ENCODE measurements at places on chromosomes 5 and 9. TPM values are rescaled to one million over a fixed set of nuclear protein-coding genes. Genes with fewer than 3 reads are reported as not detected.

- no peak for DNase-seq
Observed at GRCh38 chr5:175800656-175801081, 70.7 kb upstream of the CPLX2 start.

- no peak for DNase-seq
Observed at GRCh38 chr9:76502746-76503145, 43.8 kb downstream of the GCNT1 start.

DNA sequence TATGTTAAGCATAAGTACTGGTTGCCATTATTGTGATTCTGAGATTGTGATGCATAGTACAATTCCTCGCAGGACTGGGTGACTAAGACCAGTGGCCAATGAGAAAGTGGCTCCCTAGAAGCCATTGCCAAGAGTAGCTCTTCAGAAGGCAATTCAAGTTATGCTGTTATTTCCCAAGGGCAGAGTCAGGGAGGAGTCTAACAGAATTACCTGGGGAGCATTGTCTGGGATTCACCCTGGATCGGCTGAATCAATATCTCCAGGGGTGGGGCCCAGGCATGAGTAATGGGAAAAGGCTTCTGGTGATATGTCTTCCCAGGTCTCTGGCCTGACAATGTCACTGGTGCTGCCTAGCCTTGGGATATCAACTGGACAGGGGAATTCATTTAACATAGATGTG is 10.9 kb upstream of the ARHGEF28 start:
- no peak for DNase-seq

The POU5F2 gene
- total RNA-seq = 0.07 TPM

- no peak for DNase-seq
Observed at GRCh38 chr5:147180751-147181150, 54.1 kb upstream of the STK32A start.

Data from epithelial cell of proximal tubule (primary cell).